ENCODE measurements at places on chromosomes 2 and 18.

DNA sequence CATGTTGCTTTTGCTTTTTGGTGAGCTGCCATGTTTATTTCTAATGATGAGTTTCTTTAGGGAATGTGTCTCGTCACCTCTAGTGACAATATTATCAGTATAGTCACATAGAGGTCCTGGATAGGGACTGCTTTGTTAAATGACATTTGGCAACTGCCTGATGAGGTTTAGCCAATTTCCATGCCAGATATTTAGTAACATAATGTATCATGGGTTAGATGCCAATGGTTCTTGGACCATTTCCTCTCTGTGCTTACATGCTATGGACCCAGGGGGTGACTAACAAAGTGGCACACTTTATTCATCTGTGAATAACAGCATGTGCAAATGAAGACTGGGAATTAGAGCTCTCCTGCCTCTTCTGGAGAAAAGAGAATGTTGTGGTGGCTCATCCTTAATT, 56.2 kb upstream of the RAB27B start:
- DNase-seq: no peak

DNA sequence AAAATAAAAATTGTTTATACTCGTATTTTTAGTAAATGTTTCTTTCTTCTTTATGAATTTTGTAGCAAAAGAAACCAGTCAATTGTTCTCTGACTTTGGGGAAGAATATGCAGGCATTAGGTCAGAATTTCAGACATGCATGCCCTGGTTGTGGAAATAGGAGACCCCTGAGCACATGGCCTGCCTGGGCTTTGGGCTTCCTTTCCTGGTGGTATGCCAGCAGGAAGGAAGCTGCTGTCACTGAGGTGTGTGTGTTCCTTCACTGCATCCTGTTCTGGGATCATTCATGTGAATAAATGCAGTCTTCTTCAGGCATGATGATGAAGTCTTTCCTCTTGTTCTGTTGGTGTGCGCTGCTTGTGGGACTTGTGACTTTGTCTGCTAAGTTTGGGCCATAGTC, 920.2 kb upstream of the VRK2 start:
- DNase-seq: no peak

DNA sequence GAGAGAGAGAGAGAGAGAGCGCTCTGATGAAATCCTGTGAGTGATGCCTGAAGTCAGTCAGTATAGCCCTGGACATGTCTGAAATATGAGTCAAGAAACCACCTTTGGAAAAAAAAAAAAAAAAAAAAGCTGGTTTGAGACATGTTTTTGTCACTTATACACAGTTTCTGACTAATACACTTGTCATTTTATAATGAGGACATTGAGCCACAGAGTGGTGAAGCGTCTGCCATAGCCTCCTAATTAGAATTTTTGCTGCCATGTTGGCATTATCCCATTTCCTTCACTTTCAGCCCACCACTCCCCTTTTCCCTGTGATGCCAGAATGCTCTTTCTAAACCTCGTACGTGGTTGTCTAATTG, 15.7 kb upstream of the MYO3B start:
- DNase-seq: no peak

- DNase-seq: no peak
Observed at GRCh38 chr18:36153771-36154170, 24.1 kb downstream of the ELP2 start.

GRCh38 chr18:78876868-78877267, 102.8 kb upstream of the SALL3 start:
- no peak for DNase-seq

- no peak for DNase-seq
Observed at GRCh38 chr2:40625849-40626248, 174.0 kb upstream of the SLC8A1 start.

GRCh38 chr18:5948237-5948636, 52.9 kb upstream of the TMEM200C start:
- DNase-seq: no peak

GRCh38 chr2:169741-170140, 94.1 kb downstream of the SH3YL1 start:
- DNase-seq: no peak

- DNase-seq: no peak
Observed at GRCh38 chr2:200930947-200931626, 32.4 kb downstream of the ORC2 start.

- DNase-seq: no peak
Observed at GRCh38 chr18:39033312-39033711, 1467.7 kb upstream of the CELF4 start.

DNA sequence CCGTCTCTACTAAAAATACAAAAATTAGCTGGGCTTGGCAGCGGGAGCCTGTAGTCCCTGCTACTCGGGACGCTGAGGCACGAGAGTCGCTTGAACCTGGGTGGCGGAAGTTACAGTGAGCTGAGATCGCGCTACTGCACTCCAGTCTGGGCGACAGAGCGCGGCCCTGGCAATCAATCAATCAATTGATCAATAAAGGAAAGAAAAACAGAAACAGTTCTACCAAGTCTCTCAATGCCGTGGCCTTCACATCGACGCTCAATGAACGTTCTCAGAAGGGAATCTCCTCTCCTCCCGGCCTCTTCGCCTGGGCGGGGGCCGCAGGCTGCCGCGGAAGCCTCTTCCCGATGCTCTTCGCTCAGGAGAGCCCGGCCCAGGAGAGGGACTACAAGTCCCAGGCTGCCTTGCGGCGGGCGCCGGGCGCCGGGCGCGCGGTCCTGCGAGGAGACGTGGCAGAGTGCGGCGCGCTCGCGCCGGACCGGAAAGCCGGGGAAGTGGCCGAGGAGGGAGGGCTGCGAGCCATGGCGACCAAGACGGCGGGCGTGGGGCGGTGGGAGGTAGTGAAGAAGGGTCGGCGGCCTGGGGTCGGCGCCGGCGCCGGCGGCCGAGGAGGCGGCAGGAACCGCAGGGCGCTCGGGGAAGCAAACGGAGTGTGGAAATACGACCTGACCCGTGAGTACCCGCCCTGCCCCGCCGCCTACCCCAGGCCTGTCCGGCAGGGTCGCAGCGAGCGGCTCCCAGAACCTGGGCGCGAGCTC, at the start of gene TMEM214:
TSS of gene TMEM214 (plus strand) at position 471 of the 758 bp plus-strand sequence. CDS start at position 522, 51 bp downstream.
- DNase-seq: peak; percentile 70

DNA sequence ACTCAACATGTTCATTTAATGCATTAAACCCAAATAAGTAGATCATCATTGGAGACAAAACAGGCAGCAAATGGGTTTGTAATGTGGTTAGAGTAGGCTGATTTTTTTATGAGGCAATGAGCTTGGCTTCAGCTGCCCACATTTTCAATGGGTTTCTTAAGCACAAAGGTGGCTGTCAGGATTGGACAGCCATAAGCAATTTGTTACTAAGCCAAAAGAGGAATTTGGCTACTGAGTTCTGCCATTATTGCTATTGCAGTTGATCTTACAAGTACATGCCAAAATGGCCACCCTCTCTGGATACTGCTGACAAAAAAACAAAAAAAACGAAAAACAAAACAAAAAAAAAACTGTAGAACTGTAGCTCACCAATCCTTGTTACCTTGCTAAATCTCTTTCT, 1348.0 kb upstream of the PIK3C3 start:
- no peak for DNase-seq

GRCh38 chr2:226683944-226684562, 115.6 kb downstream of the IRS1 start:
- DNase-seq: no peak

- no peak for DNase-seq
Observed at GRCh38 chr2:236735825-236736238, 166.2 kb downstream of the ACKR3 start.

DNA sequence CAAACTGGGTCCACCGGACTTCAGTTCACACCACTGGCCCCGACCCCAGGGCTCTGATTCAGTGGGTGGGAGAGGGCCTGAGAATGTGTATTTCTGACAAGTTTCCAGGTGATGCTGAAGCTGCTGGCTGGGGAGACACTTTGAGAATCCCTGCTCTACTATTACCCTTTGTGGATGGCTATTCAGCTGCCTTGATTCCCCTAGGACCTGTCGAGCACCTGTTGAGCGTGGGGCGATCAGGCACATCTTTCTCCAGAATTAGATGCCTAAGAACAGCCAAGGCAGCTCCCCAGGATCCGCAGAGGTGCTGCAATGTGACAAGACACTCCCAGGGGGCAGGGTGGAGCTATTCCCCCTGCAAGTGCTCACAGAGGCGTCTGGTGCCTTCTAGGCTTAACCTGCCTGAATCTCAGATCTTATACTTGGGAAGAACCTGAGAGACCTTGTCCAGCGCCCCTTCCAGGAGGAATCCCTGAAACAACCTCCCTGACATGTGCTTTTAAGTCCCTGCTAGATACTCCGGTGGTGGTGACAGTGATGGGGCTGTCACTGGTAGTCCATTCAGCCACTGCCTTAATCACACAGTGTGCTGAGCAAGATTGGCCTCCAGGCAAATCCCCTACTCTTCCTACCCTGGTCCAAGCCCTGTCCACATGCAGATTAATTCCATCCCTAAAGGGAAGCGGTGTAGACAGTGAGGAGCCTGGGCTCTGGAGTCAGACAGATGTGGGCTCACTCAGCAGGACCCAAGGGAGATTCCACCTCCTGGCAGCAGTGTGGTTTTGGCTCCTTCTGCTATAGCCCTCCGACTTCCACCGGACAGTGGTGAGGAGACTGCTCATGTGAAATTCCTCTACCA, 43.4 kb upstream of the OTOF start:
- DNase-seq: no peak

- DNase-seq: no peak
Observed at GRCh38 chr2:138827426-138828054, 47.4 kb upstream of the NXPH2 start.

GRCh38 chr2:98589489-98589888, 18.8 kb downstream of the COA5 start:
- no peak for DNase-seq

DNA sequence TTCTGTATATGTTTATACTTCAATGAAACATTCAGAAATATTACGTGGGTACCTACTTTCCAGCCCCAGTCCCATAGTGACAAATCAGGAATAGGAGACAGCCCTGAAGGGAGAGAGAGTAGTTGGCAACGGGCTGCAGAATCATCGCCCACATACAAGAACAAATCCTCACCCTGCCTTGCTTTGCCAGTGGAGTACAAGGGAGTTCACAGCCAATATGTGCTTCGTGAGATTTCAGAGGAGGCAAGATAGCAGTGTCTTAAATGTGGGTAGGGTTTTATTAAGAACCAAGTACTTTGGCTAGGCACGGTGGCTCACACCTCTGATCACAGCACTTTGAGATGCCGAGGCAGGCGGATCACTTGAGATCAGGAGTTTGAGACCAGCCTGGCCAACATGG, 40.3 kb upstream of the PKDCC start:
- no peak for DNase-seq

DNA sequence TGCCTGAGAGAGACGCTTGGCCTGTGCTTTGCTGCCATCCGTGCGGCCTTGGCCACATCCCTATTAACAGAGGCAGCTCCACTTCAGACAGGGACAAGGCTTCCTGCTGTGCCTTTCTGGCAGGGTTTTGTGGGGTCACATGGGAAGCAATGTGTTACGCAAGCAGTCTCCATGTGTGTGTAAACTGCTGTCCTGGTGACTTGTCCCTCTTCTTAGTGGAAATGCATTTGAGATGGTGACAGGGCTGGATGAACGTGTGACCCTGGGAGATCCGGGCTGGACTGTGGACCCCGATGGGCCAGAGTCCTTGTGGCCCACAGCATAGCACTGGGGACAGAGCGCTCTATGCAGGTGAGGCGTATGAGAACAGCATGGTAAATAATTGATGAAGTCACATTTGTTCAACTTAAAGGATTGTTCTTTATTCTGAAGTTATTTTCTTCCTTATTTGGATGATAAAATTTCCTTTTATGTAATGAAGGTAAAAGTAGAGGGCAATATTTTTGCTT, 23.2 kb downstream of the ASB1 start:
- no peak for DNase-seq

DNA sequence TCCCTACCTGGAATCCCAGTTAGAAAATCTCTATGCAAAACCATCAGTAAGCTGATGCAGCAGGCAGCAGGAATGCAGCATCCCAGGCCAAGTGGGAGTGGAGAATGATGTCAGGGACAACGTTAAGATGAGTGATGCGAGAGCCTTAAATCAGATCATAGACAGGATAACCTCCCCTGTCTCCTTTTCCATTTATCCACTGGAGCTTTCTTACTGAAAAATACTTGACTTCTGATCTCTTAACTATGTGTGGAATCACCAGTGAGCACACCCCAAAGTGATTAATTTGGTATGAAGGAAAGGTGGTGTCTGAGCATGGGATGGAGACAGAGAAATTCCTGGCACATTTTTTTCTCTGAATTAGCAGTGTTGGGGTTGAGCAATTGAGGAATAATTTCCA, 98.0 kb downstream of the RND3 start:
- DNase-seq: no peak

GRCh38 chr2:19224011-19224410, 134.4 kb downstream of the OSR1 start:
- no peak for DNase-seq

GRCh38 chr2:63837036-63837594, 4.6 kb upstream of the UGP2 start:
- DNase-seq: no peak

GRCh38 chr2:38442643-38443541, 65.8 kb upstream of the ATL2 start:
- DNase-seq: no peak

DNA sequence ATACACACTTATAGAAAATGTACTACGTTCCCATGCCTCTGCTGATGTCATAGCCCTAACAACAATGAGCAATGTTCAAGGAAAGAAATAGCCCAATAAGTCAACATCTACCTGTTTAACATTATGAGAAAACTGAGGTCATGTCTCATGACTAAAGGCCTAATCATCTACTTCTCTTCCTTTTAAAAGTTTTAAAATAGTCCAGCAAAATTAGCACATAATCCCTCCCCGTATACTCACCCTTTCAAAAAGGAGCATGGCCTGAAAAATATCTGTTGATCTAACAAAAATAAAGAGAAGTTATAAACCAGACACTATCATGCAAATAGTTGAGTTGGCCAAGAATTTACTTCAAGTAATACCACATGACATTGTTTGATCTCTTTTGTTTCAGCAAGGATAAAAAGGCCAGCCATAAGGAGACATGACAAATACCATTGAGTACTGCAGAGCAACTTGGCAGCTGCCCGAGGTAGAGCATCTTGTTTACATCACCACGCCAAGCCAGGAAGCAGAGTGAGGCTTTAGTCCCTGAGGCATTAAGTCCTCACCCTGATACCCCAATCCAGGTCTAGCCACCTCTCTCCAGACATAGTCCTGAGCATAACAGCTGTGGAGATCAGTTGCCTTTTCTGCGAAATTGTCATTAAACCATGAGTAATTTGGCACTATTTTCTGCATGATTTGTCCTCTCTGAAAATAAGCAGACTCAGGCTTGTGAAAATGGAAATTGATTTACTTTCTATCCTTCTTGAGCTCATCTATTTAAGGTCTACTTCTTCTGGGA, 137.4 kb upstream of the ETAA1 start:
- no peak for DNase-seq
